ENCODE measurements at places on chromosomes 5 and 9. TPM values are rescaled to one million over a fixed set of nuclear protein-coding genes. Genes with fewer than 3 reads are reported as not detected.

GRCh38 chr9:38066914-38067858 is 1.8 kb downstream of the SHB start:
- DNase-seq: no peak

GRCh38 chr5:43997647-43998272 is 391.5 kb downstream of the FGF10 start:
- no peak for DNase-seq

SPZ1 gene
- total RNA-seq: not detected

FCN2 gene
- total RNA-seq: not detected

DIPK1B gene
- total RNA-seq: 17.1 TPM

All from kidney epithelial cell (primary cell).